Myometrial cell (primary cell): ENCODE measurements at places on chromosomes 6 and 20. TPM values are rescaled to one million over a fixed set of nuclear protein-coding genes. Genes with fewer than 3 reads are reported as not detected.

The PRL gene
- total RNA-seq: not detected in 2 replicates

The ADGB gene
- total RNA-seq: not detected in 2 replicates

The SLC52A3 gene
- not detected in 2 replicates for total RNA-seq

The SAMD10 gene
- total RNA-seq: 1.4 and 2.1 TPM in 2 replicates

The DEFB127 gene
- total RNA-seq: not detected in 2 replicates

The FOXS1 gene
- not detected in 2 replicates for total RNA-seq

The MTG2 gene
- total RNA-seq: 10.6 and 18.2 TPM in 2 replicates

The DPPA5 gene
- not detected in 2 replicates for total RNA-seq

The GATA5 gene
- not detected in 2 replicates for total RNA-seq

The PNPLA1 gene
- not detected in 2 replicates for total RNA-seq

The C20orf202 gene
- not detected in 2 replicates for total RNA-seq
